ENCODE measurements at places on chromosomes 1 and 21.

- DNase-seq: no peak
Observed at GRCh38 chr1:175174309-175175102, 18.1 kb downstream of the KIAA0040 start.

DNA sequence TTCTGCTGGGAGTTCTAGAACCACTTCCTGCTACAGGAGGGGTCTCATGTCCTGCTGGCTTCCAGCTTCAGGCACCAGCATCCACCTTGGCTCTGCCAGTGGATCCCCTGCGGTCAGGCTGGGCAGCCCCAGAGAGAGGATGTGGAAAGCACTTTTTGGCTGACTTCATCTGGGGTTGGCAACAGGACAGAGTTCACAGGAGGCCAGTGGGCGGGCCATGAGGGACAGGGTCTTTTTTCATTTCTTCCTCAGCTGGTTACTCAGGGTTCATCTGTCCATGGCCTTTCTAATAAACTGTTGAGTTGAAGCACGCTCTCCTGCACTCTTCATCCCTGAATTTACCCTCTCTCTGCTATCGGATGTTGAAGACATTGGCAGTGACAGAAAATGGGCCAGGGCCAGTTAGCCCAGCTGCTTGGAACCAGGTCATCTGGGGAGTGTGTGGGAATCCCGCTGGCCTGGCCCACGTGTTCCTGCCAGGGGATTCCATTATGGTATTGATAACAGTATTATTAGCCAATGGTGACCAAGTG, 45.2 kb downstream of the RPS6KA1 start:
- peak; percentile 41 for DNase-seq

DNA sequence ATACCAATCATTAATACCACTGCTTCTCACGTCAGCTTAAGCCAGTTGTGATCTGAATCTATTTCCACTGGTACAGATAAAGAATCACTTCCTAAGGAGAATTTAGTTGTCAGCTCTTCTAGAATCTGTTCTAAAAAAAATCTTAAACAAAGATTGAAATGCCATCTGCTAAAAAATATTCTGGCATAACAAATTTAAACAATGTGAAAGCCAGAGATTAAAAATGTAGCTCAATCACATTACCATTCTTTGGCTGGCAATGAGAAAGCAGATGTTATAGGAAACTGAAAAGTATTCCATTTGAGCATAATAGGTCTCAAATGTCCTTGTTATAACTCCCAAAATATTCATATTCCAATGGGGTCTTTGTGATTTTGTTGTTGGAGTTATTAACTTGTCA, 21.7 kb upstream of the LRRC8B start:
- DNase-seq: no peak

GRCh38 chr1:60984062-60984799, 98.1 kb upstream of the NFIA start:
- no peak for DNase-seq

GRCh38 chr1:44485229-44485933, 80.3 kb downstream of the RNF220 start:
- DNase-seq: no peak

GRCh38 chr21:35840197-35840799, 220.0 kb downstream of the SETD4 start:
- peak; percentile 70 for DNase-seq

GRCh38 chr1:3999941-4000735, 100.1 kb upstream of the C1orf174 start:
- DNase-seq: no peak

DNA sequence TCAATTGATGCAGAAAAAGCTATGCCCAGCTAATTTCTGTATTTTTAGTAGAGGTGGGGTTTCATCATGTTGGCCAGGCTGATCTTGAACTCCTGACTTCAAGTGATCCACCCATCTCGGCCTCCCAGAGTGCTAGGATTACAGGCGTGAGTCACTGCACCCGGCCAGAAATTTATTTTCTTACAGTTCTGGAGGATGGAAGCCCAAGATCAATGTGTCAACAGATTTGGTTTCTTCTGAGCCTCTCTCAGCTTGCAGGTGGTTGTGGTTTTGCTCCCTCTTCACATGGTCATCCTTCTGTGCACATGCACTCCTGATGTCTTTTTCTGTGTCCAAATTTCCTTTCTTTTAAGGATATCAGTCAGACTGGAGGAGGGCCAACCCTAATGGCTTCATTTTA, 35.6 kb downstream of the SHCBP1L start:
- no peak for DNase-seq

DNA sequence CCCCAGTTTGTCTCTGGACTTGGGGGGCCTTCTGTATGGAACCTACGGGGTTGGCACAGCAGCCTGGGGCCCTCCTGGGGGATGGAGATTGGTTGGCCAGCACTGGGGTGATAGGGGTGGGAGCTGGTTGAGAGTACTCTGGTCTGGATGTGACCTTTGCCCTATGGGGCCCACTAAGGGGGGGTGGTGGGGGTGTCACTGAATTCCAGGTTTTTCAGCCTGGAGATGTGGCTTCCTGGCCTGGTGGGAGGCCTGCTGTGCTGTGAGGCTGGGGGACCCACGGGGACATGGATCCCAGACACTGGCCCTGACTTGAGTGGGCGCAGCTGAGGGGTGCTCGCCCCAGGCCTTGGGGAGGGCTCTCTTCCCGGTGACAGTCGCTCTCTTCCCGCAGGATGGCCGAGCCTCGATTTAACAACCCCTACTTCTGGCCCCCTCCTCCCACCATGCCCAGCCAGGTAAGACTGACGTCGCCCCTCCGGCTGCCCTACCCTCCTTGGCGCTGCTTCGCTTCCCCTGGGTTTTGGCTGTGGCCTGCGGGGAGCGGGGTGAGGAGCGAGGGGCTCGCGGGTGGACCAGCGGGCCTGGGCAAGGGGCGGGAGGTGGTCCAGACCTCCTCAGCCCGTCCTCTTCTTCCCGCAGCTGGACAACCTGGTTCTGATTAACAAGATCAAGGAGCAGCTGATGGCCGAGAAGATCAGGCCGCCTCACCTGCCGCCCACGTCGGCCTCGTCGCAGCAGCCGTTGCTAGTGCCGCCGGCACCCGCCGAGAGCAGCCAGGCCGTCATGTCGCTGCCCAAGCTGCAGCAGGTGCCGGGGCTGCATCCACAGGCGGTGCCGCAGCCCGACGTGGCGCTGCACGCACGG, 19.6 kb downstream of the ZNF362 start:
- DNase-seq: no peak

- DNase-seq: no peak
Observed at GRCh38 chr1:53385276-53386225, 57.7 kb upstream of the LRP8 start.

DNA sequence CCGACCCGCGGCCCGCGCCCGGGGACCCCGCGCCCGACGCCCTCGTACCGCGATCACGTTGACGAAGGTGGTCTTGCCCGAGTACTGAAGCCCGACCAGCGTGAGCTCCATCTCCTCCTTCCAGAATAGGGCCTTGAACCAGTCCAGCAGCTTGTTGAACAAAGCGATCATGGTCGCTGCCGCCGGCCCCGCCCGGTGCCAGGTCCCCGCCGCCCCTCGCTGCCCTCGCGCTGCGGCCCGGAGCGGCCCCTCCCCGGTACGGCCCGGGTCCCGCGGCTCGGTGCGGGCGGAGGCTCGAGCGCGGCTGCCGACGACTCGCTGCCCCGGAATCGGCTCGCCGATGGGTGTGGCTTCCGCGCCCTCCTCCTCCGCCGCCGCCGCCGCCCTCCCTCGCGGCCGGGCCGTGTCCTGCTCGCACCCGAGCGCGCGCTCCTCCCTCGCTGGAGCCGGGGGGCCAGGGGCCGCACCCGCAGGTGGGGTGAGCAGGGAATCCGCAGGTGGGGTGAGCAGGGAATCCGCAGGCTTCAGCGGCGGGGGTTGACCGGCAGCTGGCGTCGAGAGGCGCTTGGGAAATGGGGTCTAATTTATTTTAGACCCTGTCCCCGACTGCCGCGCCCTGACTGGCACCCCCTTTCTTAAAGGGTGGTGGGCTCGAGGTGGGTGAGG, at the start of gene ARL8A:
ARL8A (minus strand) TSS at position 336 of the 666 bp plus-strand sequence; CDS start at position 171, 165 bp downstream.
- peak; percentile 75 for DNase-seq

GRCh38 chr1:46394108-46394871, at the start of gene FAAH:
TSS of gene FAAH (plus strand) at chr1:46394317. CDS start at chr1:46394349, 32 bp downstream.
- DNase-seq: peak; percentile 89

GRCh38 chr1:245074898-245075297, 79.9 kb upstream of the KIF26B start:
- no peak for DNase-seq

DNA sequence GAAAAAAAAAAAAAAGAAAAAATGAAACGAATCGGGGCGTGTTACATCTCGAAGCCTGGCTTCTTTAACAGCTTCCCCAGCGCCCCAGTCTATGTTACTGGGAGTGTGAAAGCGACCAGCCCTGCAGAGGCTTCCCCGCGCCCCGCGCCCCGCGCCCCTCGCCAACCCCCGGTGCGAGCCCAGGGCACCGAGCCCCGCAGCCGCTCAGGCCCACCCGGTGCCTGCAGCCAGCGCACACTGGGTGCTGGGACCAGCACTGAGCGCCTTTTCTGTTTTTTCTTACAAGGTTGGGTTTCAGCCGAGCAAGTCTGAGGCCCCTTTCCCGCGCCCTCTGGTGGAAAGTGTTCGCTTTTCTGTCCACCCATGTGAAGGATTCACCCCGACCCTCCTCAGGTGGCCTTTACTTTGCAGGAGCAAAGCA, 42.1 kb upstream of the ZNF496 start:
- DNase-seq: peak; percentile 30

DNA sequence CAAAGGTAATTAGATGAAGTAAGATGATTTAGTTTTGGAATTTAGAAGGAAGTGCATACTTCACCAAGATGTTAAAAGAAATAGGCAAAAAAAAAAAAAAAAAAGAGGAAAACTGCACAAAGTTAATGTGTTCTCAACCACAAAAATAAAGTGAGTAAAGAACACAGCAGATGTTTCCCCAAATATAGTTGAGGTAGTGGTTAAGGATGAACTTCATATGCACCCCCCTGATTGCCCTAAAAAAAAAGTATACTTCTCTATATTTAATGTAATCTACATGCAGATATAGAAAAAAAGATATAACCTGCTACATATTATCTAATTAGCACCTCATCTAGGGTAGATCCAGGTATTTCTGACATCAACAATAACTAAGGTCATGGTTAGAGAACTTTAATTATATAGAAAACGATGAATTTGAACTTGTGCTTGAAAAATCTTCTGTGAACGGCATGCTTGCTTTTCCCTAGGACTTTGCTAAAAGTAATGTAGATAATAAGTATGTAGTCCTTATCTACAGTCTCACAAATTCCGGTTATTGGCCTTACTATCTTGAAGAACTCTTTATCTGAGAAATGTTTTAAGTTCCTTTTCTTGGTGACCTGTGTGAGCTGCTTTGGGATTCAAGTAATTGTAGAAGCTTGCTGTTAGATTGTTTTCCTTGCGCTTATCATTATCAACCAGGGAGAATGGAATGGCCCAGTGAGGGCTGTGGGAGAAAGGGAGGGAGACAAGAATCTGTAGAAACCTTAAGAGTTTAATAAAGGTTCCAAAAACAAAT, 70.1 kb upstream of the LRRC7 start:
- no peak for DNase-seq

DNA sequence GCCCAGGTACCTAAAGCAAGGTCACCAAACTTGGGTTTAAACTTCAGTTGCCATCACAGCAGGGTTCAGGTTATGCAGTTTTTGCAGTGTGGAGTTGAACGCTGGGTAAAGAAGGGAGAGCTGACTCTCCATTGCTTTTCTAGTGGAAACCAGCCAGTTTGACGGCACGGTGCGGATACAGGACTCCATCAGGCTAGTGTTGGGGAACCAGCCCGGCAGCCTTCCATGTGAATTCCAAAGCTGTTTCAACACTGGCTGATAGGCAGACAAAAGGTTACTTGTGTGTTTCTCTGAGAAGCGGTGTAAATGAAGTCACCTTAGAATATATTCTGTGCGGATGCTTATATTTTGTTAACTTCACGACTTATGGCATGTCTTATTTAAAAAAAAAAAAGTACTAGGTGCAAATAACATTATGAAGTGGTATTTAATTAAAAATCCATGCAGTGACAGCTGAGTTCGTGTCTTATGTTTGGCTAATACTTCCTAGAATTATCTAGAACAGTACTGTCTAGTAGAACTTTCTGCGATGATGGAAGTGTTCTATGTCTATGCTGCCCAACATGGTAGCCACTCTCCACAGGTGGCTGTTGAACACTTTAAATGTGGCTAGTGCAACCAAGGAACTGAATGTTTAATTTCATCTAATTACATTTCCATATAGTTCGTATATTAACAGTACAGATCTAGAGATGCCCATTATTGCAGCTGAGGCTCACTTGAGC, 29.9 kb upstream of the RCAN3 start:
- no peak for DNase-seq

GRCh38 chr1:109634771-109635750, 15.4 kb downstream of the AMPD2 start:
- DNase-seq: no peak

DNA sequence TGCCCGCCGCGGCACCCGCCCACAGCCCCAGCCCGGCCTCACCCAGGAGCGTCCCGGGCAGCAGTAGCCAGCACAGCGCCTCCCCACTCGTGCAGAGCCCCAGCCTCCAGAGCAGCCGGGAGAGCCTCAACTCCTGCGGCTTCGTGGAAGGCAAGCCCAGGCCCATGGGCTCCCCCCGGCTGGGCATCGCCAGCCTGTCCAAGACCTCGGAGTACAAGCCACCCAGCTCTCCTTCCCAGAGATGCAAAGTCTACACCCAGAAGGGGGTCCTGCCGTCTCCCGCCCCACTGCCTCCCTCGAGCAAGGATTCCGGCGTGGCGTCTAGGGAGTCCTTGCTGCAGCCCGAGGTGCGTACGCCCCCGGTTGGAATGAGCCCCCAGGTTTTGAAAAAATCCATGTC, 531.2 kb downstream of the KIF26B start:
- DNase-seq: no peak

GRCh38 chr1:29235955-29236711, at the start of gene PTPRU:
TSS of gene PTPRU (plus strand) at chr1:29236522. CDS start at chr1:29236645, 123 bp downstream.
- peak; percentile 91 for DNase-seq

- no peak for DNase-seq
Observed at GRCh38 chr1:204340081-204340889, 19.4 kb downstream of the PLEKHA6 start.

- DNase-seq: no peak
Observed at GRCh38 chr1:53272349-53272748, 34.0 kb upstream of the MAGOH start.

- no peak for DNase-seq
Observed at GRCh38 chr1:229557200-229557850, 1.2 kb downstream of the ABCB10 start.

- no peak for DNase-seq
Observed at GRCh38 chr1:107514841-107515240, 374.0 kb downstream of the NTNG1 start.

DNA sequence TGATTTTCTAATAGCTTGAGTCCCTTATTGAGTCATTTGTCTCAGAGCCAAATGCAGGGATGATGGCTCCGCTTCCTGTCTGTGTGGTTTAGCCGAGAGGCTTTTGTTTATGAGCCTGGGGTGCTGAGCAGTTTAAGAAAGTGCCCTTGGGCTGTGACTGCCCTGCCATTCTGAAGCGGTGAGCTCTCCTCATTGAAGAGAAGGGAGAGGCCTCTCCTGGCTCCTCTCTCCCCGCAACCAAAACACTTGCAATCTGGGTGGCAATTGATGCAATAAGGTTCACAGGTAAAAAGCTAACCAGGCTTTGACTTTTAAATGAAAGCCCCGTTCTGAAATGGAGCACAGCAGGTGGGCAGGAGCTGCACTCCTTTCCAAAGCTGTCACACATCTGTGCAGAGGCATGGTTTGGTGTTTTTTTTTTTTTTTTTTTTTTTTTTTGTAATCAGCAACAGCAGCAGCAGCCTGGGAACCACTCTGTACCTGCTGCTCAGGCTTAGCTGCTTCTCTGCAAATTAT, 403.7 kb downstream of the SIPA1L2 start:
- no peak for DNase-seq
